Hindlimb muscle (tissue), 1 donor: ENCODE measurements at places on chromosomes 2 and 18. TPM values are rescaled to one million over a fixed set of nuclear protein-coding genes. Genes with fewer than 3 reads are reported as not detected.

- no peak for DNase-seq
Measured at GRCh38 chr2:195408196-195408595, 248.8 kb upstream of the SLC39A10 start.

DNA sequence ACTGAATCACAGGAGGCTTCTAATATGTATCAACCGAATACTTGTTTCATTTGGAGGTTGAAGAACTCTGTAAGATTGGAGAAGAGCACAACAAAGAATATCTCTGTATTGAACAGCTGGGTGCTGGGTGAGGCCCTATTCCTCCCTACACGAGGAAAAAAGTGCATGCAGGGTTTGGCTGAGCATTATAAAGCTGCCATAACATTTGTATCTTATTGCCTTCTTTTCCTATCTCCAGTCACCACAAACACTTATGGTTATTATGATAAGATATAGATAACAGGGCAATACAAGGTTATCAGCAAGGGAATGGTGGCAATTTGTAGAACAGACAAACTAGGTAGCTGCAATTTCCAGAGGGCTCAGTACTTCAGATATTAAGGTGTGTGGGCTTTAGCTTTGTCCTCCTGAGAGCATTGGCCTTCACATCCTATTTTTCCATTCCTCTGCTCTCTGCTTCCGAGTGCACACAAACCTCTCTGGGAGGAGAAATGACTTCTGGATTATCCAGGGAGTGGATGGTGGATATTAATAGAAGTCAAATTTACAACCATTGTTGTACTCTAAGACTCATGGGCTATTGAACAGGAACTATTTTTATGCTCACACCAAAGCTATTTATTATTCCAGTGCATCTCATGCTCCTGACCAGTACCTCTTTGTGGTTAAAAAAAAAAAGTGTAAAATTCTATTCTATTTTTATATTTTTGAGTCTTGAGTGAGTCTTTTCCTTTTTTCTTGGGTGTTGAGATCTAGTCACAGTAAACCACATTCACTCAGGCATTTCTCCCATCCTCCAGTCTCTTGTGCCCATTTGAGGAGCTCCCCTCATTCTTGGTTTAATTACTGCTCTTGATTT is 248.4 kb downstream of the ETAA1 start:
- no peak for DNase-seq

DNA sequence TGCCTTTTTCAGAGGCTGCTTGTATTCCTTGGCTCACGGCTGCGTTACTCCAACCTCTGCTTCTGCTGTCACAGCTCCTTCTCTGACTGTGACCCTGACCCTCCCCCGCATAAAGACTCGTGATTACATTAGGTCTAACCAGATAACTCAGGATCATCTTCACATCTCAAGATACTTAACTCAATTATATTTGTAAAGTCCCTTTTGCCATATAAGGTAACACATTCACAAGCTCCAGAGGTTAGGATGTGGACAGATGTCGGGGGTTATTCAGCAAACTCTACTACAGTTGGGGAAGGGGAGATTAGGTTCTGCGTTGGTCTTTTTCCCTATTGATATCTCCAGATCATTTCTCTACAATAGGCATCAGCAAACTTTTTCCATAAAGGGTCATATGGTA is 76.9 kb downstream of the EVA1A start:
- no peak for DNase-seq

- DNase-seq = no peak
Measured at GRCh38 chr2:207836521-207837133, 66.9 kb upstream of the FZD5 start.

GRCh38 chr18:50879302-50880118 is 592 bp downstream of the ME2 start:
- no peak for DNase-seq

DNA sequence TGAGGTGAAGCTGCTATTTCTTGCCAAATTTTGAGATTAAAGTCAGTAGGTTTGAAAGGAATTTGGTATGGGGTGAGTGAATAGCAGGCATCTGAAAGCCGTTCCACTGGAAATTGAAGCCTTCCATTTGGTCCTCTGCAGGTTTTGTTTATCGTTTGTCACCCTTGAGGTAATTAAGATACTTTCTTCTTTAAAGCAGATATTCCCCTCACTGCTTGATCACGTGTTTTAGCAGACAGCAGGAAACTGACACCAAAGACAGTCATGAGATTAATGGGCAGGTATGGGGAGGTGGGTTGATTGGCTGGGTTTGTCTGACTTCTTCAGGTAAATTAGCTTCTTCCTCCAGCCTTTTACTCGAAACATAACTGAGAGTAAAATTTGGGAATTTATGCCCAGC is 10.7 kb downstream of the LPIN1 start:
- no peak for DNase-seq

DNA sequence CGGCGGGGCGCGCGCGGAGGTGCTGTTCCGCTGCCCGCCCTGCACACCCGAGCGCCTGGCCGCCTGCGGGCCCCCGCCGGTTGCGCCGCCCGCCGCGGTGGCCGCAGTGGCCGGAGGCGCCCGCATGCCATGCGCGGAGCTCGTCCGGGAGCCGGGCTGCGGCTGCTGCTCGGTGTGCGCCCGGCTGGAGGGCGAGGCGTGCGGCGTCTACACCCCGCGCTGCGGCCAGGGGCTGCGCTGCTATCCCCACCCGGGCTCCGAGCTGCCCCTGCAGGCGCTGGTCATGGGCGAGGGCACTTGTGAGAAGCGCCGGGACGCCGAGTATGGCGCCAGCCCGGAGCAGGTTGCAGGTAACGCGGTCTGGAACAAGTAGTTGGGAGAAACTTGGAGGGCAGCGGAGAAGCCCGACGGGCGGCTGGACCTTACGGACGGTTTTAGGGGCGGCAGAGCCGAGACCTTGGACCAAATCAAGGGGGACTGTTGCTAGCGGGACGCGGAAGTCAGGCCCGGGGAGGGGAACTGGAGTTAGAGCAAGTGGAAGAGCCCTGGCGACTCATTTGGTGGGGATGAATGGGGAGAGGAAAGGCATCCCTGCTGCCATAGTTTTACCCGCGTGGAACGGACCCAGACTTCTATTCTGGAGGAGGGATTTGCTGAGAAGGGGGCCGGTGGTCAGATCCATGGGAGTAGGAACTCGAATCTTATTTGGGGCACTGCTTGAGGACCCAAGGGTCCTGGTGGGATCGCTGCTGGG is 573 bp downstream of the IGFBP2 start:
- DNase-seq = no peak

Gene SKOR2
- polyA plus RNA-seq = not detected

GRCh38 chr18:38413193-38413592 is 847.6 kb upstream of the CELF4 start:
- no peak for DNase-seq

GRCh38 chr2:198309673-198310280 is 505.4 kb downstream of the PLCL1 start:
- DNase-seq = peak; percentile 47

GRCh38 chr2:12251749-12252148 is 465.0 kb upstream of the TRIB2 start:
- no peak for DNase-seq

- DNase-seq = no peak
Measured at GRCh38 chr2:190685333-190685732, 36.5 kb downstream of the NAB1 start.

Gene IL1F10
- not detected for polyA plus RNA-seq

DNA sequence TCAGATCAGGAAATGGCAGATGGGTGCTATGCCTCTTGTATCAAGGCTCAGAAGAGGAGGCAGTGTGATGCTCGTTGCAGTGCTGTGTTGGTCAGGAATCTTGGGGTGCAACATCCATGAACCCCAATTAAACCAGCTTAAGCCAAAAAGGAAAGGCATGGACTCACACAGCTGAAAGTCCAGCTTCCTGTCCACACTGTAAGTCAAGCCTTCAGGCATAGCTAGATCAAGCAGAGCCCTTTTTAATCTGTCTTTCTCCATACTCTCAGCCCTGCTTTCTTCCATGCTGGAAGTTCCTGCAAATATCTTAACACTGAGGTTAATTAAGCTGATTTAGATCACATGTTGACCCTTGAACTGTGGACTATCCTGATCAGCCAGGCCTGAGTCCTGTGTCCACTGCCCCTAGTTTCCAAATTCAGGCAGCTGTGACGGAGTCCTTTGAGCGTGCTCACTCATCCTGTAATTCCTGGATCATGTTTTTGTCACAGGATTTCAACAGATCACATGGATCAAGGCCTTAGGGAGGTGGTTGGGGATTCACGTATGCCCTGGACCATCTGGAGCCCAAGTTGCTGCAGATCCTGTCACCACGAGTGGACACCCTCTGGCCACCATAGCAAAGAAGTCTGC is 4.5 kb upstream of the C2orf74 start:
- no peak for DNase-seq

- no peak for DNase-seq
Measured at GRCh38 chr18:23861805-23862470, 152.6 kb upstream of the TTC39C start.

Gene CASP8
- 5.4 TPM for polyA plus RNA-seq

GRCh38 chr2:45672138-45672537 is 20.7 kb downstream of the PRKCE start:
- no peak for DNase-seq

- no peak for DNase-seq
Measured at GRCh38 chr2:27092696-27093429, 6.3 kb downstream of the KHK start.

GRCh38 chr2:125698280-125698679 is 957.7 kb upstream of the GYPC start:
- no peak for DNase-seq

GRCh38 chr2:51959696-51960095 is 927.8 kb upstream of the NRXN1 start:
- no peak for DNase-seq

Gene NMUR1
- 0.37 TPM for polyA plus RNA-seq

Gene POTEJ
- 0.06 TPM for polyA plus RNA-seq

DNA sequence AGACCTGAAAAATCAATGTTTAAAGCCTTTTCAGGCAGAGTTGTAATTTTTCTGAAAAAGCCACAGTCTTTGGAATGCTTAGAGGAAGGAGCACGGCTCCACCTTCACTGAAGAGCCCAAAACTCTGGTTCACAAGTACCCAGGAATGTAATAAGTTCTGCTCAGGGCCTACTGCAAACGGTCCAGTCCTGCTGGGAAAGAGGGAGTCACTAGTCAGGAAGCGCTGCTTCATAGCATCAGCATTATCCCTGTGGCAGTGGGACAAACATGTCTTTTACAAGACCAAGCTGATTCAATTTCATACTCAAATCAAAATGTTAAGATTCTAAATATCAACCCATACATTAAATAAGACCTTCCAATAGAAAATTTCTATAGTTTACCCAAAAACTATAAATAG is 152.9 kb upstream of the PGAP1 start:
- no peak for DNase-seq

Gene SERPINB12
- 1.3 TPM for polyA plus RNA-seq

- DNase-seq = no peak
Measured at GRCh38 chr2:224970311-224970710, 72.0 kb downstream of the DOCK10 start.

DNA sequence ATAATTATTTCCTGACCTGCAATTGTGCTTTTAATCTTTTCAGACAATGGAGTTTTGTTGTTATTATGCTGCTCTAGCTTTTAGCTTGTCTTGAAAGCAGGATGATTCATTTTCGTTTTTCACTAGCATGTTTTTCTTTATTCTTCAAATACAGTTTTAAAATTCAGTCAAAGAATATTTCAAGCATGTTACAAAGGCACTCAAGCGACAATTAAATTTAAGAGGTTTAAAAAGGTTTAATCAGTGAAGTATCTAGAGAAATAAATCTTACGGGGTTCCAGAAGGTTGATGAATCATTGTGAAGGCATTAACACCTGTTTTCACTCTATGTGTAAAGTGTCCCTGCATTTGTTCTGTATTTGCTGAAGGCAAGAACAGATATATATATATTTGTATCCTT is 390.7 kb upstream of the TMEFF2 start:
- DNase-seq = no peak

Gene ZSWIM2
- not detected for polyA plus RNA-seq

Gene ADGRF3
- polyA plus RNA-seq = 0.58 TPM

DNA sequence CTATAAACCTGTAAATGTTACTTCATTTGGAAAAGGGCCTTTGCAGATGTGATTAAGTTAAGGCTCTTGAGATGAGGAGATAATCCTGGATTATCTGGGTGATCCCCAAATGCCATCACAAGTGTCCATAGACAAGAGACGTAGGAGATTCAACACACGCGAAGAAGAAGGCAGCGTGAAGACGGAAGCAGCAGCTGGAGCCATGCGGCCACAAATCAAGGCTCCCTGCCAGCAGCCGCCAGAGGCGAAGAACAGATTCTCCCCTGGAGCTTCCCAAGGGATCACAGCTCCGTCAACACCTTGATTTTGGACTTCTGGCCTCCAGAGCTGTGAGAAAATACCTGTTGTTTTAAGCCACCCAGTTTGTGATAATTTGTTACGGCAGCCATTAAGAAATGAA is 11.0 kb upstream of the VAPA start:
- no peak for DNase-seq

Gene MFSD6
- polyA plus RNA-seq = 9.5 TPM

DNA sequence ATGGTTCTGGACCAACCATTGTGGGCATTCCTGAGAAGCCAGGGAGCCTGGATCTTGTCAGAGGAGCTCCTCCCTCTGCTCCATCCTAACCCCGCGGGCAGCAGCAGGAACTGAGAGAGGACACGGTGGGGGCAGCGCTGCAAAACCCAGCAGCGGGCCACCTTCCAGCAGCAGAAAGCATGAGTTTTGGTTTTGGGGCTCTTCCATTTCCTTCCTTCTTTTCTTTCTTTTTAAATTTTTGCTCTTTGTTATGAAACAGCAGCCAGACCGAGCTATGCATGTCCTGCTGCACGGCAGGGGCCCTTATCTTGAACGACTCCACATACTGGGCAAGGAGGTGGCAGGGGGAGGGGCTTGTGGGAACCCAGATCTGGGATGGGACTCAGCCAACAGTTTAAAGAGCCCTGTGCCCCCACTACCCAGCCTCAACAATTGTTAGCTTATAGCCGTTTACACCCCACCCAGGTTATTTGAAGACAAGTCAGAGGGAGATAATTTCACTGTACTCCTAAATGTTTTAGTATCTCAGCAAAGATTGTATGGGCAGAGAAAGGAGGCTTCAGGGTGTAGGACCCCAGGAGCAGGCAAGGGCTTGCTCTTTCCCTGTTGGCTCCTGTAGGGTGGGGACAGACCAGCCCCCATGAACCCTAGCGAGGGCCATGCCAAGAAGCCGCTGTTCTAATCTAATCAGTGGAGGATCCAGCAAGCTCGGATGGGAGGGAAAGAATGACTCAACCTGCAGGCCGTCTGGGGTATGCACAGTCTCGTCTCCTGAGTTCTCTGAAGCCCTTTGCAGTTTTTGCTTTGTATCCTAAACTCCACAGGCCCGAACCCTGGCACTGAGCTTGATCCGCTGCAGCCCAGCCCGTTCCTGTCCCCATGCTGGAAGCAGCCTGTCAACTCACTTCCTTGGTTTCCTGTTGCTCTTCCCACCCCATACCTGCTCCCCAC is 75.3 kb downstream of the LRRFIP1 start:
- DNase-seq = no peak
